Dermis blood vessel endothelial cell (primary cell): ENCODE measurements at places on chromosomes 13 and 19. TPM values are rescaled to one million over a fixed set of nuclear protein-coding genes. Genes with fewer than 3 reads are reported as not detected.

- DNase-seq, result no peak
Observed at GRCh38 chr19:38351865-38352395, 16.3 kb downstream of the CATSPERG start.

DNA sequence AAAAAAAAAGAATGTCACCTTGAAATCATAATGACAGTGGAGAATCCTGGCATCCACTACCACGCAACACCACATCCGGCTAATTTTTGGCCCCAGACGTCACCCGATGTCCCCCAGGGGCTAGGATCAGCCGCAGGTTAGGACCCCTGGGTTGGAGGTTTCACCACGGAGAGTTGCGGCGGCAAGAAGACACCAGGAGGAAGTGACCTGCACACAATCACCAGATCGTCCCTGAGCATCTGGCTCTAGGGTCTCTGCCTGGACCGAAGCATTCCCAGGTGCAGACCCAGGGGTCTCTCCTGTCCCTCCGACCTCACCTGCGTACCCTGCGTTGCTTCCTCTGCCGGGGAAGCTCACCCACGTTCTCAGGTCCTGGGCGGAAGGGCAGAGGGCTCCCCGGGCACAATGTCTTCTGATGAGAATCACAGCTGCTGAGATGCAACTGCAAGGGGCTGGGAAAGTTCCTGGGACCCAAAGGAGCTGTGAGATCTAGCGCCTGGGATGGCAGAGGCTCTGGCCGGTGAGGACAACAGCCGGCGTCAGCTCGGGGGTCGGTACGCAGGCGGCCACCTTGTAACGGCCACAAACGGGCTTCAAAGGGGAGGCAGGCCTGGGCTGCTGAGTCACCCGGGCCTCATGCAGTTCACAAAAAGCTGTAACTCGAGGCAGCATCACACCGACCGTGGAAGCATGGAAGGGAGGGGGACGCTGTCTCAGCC, 111.2 kb downstream of the GADD45B start:
- DNase-seq, result no peak

DNA sequence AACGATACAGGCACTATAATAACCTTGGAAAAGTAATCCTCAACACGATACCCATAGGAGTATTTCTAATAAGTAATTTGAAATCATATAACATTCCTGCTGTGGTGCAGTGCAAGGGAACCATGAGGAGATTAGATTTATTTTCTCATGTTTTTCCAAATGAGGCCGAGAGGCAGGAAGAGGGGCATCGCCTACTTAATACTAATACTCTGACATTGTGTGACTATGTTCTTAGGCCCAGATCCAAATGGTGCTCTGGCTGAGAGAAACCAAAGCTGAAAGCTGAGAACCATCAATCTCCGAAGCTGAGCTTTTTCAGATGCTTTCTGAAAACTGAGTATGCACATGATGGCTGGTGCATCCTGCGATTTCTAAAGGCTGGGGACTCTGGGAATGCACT, 248.0 kb upstream of the MAB21L1 start:
- no peak for DNase-seq

The CYP2F1 gene
- total RNA-seq, result not detected in 2 replicates

The CCDC8 gene
- 0.56 and 0.68 TPM in 2 replicates for total RNA-seq
